Ovary (tissue), 10 donors: ENCODE measurements at places on chromosomes 16 and 17. TPM values are rescaled to one million over a fixed set of nuclear protein-coding genes. Genes with fewer than 3 reads are reported as not detected.
A peak's percentile ranks its signal among the peaks of the same experiment; 100 is the strongest.

DNA sequence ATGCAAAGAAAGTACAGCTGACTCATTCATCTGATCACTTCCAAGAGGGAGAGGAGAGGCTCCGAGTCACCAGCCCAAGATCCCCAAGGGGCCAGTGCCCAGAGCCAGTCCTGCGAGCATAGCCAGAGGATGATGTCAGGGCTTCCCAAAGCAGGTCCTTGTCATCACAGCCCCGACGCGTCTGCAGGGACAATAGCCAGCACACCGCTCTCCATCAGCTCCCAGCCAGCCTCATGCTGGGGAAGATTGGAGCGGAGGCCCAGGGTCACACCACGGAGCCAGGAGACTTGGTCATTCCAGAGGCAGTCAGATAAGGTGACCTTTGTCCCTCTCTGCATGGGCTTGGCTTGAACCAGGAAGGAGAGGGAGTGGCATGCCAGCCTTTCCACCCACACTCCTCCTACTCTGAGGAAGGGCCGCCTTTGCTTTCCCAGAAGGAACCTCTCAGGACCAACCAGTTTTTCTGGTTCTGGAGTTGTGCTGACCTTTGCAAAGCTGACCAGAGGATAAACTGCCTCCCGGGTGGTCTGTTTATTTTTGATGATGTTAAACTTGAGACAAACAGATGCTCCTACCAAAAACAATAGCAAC lies 58.3 kb upstream of the ARHGAP44 start:
- no peak for DNase-seq
- H3K27me3 ChIP-seq, result no peaks in the 10 kb centered on the region
- no peaks in the 10 kb centered on the region for H3K36me3 ChIP-seq
- no peak overlapping the region for H3K4me3 ChIP-seq
- H3K4me1 ChIP-seq, result peaks cover 13% of the 10 kb centered on the region

- peaks cover 5% of the 10 kb centered on the region for H3K4me1 ChIP-seq
- DNase-seq, result no peak
- H3K36me3 ChIP-seq, result no peaks in the 10 kb centered on the region
- H3K27me3 ChIP-seq, result no peaks in the 10 kb centered on the region
Measured at GRCh38 chr16:28936784-28937155, 5.0 kb downstream of the CD19 start.

RRAD gene
- total RNA-seq, result 17.0 TPM

CDH5 gene
- 6.0 TPM for total RNA-seq

MYOCD gene
- 31.6 TPM for total RNA-seq

DNA sequence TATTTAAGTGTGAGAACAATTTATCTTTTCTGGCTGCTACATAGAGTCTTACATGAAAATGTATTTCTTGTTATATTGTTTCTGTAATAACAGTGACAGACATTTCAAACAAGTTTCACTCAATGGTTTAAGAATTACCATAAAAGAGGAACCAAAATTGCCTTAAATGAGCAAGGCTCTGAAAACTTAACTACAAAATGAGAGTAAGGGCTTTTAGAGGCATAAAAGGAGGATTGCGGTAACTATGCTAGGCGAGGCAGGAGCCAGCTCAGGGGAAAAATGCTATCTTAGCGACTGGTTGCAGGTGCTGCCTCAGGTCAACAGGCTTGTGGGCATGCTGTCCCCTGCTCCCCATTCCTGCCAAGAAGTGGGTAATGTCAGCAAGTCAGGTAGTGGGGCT lies 81.7 kb upstream of the MSI2 start:
- no peaks in the 10 kb centered on the region for H3K36me3 ChIP-seq
- no peaks in the 10 kb centered on the region for H3K4me1 ChIP-seq
- H3K4me3 ChIP-seq, result no peak overlapping the region
- no peak overlapping the region for H3K27ac ChIP-seq

DNA sequence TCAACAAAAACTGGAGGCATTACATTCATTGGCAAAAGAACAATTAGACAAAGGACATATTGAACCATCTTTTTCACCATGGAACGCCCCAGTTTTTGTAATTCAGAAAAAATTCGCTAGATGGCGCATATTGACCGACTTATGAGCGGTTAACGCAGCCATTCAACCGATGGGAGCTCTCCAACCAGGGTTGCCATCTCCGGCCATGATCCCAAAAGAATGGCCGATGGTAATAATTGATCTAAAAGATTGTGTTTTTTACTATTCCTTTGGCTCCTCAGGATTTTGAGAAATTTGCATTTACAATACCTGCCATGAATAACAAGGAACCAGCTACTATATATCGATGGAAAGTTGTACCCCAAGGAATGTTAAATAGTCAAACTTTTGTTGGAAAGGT lies 21.4 kb downstream of the ALOX15B start:
- no peaks in the 10 kb centered on the region for H3K4me1 ChIP-seq
- no peaks in the 10 kb centered on the region for H3K36me3 ChIP-seq
- no peak overlapping the region for H3K27ac ChIP-seq
- no peaks in the 10 kb centered on the region for H3K27me3 ChIP-seq
- DNase-seq, result peak; percentile 36
- no peak overlapping the region for H3K4me3 ChIP-seq

CACNG5 gene
- not detected for total RNA-seq

DNA sequence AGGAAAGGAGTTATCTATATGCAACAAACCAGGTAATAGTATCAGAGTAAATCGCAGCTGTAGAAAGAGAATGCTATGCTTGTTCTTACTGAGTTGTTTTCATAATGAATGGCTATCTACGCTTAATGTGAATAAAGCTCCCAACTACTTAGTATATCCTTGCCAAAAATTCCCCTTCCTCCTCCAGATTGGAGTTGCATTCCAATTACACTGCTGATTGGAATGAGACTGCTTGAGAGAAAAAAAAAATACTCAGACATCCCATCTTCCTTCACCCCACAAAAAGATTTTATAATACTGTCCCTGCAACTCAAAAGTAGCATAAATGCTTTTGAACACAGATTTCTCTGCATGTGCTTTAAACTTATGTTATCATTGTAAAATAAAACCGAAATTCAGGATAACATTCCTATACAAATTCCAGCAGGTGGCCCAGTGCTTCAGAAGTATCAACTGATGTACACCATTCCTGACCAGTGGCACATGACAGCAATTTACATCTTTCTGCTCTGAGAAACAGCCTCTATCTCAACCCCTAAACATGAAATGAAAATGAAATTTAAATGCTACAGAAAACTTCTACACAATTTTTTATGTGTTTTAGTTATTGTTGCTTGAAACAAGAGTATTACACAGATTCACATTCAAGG lies 47.0 kb downstream of the SMURF2 start:
- no peaks in the 10 kb centered on the region for H3K27me3 ChIP-seq
- H3K4me3 ChIP-seq, result no peak overlapping the region
- no peaks in the 10 kb centered on the region for H3K4me1 ChIP-seq
- no peak overlapping the region for H3K27ac ChIP-seq
- H3K36me3 ChIP-seq, result no peaks in the 10 kb centered on the region

- no peak for DNase-seq
- no peak overlapping the region for H3K4me3 ChIP-seq
- no peak overlapping the region for H3K27ac ChIP-seq
- H3K27me3 ChIP-seq, result no peaks in the 10 kb centered on the region
- H3K4me1 ChIP-seq, result peaks cover 11% of the 10 kb centered on the region
Measured at GRCh38 chr16:68246666-68247065, 1.5 kb downstream of the PLA2G15 start.

SF3B3 gene
- total RNA-seq, result 289 TPM

GRCh38 chr16:66070140-66070917 lies 296.2 kb upstream of the CDH5 start:
- H3K27ac ChIP-seq, result no peak overlapping the region
- H3K4me1 ChIP-seq, result peaks cover 17% of the 10 kb centered on the region
- H3K4me3 ChIP-seq, result no peak overlapping the region
- H3K36me3 ChIP-seq, result no peaks in the 10 kb centered on the region

- DNase-seq, result no peak
- H3K4me1 ChIP-seq, result no peaks in the 10 kb centered on the region
- H3K27me3 ChIP-seq, result no peaks in the 10 kb centered on the region
- H3K36me3 ChIP-seq, result no peaks in the 10 kb centered on the region
Measured at GRCh38 chr17:56815711-56816110, 18.0 kb downstream of the C17orf67 start.

UMOD gene
- total RNA-seq, result not detected

EVI2B gene
- 6.1 TPM for total RNA-seq

- no peak overlapping the region for H3K27ac ChIP-seq
- H3K36me3 ChIP-seq, result no peaks in the 10 kb centered on the region
- no peaks in the 10 kb centered on the region for H3K27me3 ChIP-seq
- H3K4me1 ChIP-seq, result no peaks in the 10 kb centered on the region
- no peak overlapping the region for H3K4me3 ChIP-seq
Measured at GRCh38 chr16:9950658-9951057, 231.6 kb downstream of the GRIN2A start.

GRCh38 chr17:31111183-31111582 lies 16.4 kb downstream of the NF1 start:
- H3K4me1 ChIP-seq, result peaks cover 3% of the 10 kb centered on the region
- no peaks in the 10 kb centered on the region for H3K36me3 ChIP-seq
- DNase-seq, result no peak

GRCh38 chr16:84331998-84332780 lies 36.1 kb upstream of the ATP2C2 start:
- no peak for DNase-seq
- no peak overlapping the region for H3K4me3 ChIP-seq
- no peaks in the 10 kb centered on the region for H3K36me3 ChIP-seq

- H3K4me1 ChIP-seq, result peaks cover 1% of the 10 kb centered on the region
- DNase-seq, result no peak
- no peaks in the 10 kb centered on the region for H3K36me3 ChIP-seq
- H3K27ac ChIP-seq, result no peak overlapping the region
Measured at GRCh38 chr16:15466886-15467781, 32.7 kb downstream of the BMERB1 start.

GRCh38 chr16:53745086-53745485 lies 41.1 kb downstream of the FTO start:
- H3K4me3 ChIP-seq, result no peak overlapping the region
- H3K27me3 ChIP-seq, result no peaks in the 10 kb centered on the region
- H3K36me3 ChIP-seq, result no peaks in the 10 kb centered on the region
- no peak overlapping the region for H3K27ac ChIP-seq

DNA sequence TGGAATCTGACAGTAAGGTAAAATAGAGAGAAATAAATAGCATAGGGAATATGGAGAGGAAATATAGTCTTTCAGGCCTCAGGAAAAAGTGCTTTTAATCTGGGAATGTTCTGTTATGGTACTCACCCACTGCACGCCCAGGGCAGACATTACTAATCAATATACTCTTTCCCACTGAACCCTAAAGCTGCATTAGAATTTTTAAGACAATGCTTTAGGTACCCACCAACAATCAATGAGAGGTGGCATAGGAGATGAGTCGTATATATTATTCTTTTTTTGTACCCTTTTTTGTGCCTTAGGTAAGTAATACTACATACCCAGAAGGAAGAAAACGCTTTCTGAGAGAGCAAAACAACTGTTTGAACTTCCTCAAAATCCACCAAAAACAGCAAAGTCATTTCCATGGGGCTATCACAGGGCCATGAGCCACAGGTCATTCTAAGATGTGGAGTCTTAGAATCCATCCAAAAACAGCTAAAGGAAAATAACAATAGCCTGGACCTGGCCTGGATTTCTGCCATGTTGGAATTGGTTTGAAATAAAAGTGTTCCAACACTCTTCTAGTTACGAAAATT lies 542.1 kb downstream of the XYLT1 start:
- DNase-seq, result no peak
- H3K27ac ChIP-seq, result no peak overlapping the region
- no peak overlapping the region for H3K4me3 ChIP-seq

DNA sequence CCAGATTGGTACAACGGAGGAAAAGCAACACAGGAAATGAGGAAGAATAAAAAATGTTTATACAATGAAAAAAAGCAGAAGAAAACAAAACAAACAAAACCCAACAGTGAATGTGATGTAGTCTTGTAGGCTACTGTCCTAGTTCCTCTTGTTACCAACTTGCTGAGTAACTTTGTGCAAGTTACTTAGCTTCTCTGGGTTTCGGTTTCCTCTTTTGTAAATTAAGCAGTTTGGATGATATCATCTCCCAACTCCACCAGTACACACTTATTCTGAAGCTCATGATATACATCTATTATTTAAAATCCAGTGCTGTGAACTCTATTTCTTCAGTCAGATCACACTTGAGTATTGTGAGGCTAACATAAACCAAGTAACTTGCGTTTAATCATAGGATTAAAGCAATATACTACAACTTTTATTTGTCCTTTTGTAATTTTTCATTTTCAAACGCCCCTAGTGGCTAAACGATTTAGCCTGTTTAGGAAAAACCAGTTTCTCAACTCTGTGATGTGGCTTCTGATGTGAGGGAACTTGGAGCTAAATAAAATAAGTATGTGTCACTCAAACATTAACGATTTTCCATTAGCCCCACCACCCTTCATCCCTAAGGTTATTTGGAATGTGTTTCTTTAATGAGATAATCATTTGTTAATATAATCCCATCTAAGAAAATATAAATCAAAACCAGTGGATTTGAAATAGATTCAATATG lies 1.4 kb upstream of the UNK start:
- H3K27ac ChIP-seq, result peak overlapping the region; percentile 100
- no peaks in the 10 kb centered on the region for H3K36me3 ChIP-seq
- no peaks in the 10 kb centered on the region for H3K27me3 ChIP-seq
- DNase-seq, result no peak
- H3K4me3 ChIP-seq, result no peak overlapping the region

DNAH9 gene
- 1.4 TPM for total RNA-seq

DNA sequence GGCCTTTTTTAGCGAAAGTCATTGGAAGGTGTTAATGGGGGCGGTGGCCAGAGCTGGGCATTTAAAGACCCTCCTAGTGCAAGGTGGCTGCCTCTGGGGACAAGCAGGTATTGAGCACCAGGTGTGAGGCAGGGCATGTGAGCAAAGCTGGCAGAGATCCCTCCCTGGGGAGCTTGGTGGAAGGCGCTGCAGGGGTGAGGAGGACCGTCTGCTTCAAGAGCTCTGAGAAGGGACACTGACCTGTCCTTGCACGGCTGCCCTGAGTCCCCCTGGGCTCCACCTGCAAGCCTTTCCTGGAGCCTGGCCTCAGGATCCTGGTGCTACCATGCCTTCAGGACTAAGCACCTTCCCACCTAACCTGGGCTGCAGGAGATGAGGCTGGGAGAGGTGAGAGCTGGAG lies 127.0 kb upstream of the CIBAR2 start:
- H3K27me3 ChIP-seq, result no peaks in the 10 kb centered on the region
- no peak overlapping the region for H3K4me3 ChIP-seq
- H3K36me3 ChIP-seq, result no peaks in the 10 kb centered on the region
- DNase-seq, result peak; percentile 49
- H3K27ac ChIP-seq, result no peak overlapping the region

DNA sequence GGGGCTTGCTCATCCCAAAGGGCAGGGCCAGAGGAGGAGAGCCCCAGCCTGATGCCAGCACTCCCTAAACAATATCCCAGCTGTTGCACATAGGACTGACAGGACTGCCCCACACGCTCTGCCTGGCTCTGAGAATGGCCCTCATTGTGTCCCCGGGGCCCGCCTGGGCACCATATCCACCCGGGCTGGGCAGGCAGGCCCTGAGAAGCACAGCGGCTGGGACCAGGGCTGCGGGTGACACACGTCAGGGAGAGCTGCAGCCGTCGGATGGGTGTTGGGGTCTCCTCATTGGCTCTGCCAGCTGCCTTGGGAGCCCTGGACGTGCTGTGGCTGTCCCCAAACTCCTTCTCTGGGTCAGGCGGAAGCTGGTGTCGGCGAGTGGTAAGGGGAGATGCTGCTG lies 4.2 kb downstream of the BCAR1 start:
- DNase-seq, result peak; percentile 33
- H3K27me3 ChIP-seq, result no peaks in the 10 kb centered on the region
- H3K4me3 ChIP-seq, result no peak overlapping the region
- peaks cover 38% of the 10 kb centered on the region for H3K4me1 ChIP-seq
- no peaks in the 10 kb centered on the region for H3K36me3 ChIP-seq

P3H4 gene
- 13.3 TPM for total RNA-seq
